Fibroblast of lung (primary cell): ENCODE measurements at places on chromosomes 5 and 9. TPM values are rescaled to one million over a fixed set of nuclear protein-coding genes. Genes with fewer than 3 reads are reported as not detected.

The TYRP1 gene
- 0.17 TPM in 1 of 2 replicates, not detected in the other for total RNA-seq

The ELAVL2 gene
- total RNA-seq, result under 0.01 and 0.26 TPM in 2 replicates

The OR13C5 gene
- total RNA-seq, result not detected in 2 replicates

The SLC9A3 gene
- total RNA-seq, result 0.50 and 0.51 TPM in 2 replicates

GRCh38 chr5:15695215-15695731 lies 195.3 kb downstream of the FBXL7 start:
- H3K27me3 ChIP-seq, result no peaks in the 10 kb centered on the region
- peak overlapping the region; percentile 45 for H3K27ac ChIP-seq
- H3K4me1 ChIP-seq, result peaks cover 10% of the 10 kb centered on the region
- no peak overlapping the region for H3K4me3 ChIP-seq
- DNase-seq, result peak; percentile 75
- H3K36me3 ChIP-seq, result no peaks in the 10 kb centered on the region

GRCh38 chr5:6905883-6906282 lies 192.7 kb downstream of the TENT4A start:
- H3K27ac ChIP-seq, result no peak overlapping the region
- DNase-seq, result no peak
- no peaks in the 10 kb centered on the region for H3K36me3 ChIP-seq
- H3K27me3 ChIP-seq, result no peaks in the 10 kb centered on the region

DNA sequence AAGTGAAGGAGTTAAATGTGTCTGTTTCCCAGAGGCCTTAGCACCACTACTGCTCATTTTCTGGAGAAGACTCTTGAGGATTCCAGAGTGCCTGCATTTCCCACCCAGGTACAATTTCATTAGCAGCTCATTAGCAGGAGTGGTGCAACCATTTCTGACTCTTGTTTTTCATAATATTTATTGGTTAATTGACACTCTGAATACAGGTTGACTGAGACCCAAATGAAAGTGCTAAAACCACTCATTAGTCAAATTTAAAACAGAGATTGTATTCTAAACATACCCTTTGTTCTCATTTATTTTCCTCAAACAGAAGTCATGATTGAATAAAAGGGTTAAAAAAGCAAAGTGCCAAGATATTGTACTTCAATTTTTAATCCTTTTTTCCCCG lies 134.5 kb downstream of the SIL1 start:
- H3K27me3 ChIP-seq, result no peaks in the 10 kb centered on the region
- DNase-seq, result no peak
- no peak overlapping the region for H3K27ac ChIP-seq
- H3K4me3 ChIP-seq, result no peak overlapping the region
- peaks cover 7% of the 10 kb centered on the region for H3K4me1 ChIP-seq

GRCh38 chr9:36941441-36941840 lies 92.6 kb downstream of the PAX5 start:
- H3K4me3 ChIP-seq, result no peak overlapping the region
- no peaks in the 10 kb centered on the region for H3K36me3 ChIP-seq
- H3K4me1 ChIP-seq, result no peaks in the 10 kb centered on the region
- H3K27ac ChIP-seq, result no peak overlapping the region
- no peak for DNase-seq

- no peaks in the 10 kb centered on the region for H3K27me3 ChIP-seq
- H3K4me1 ChIP-seq, result no peaks in the 10 kb centered on the region
- H3K4me3 ChIP-seq, result no peak overlapping the region
- no peak for DNase-seq
Observed at GRCh38 chr5:67102708-67103107, 93.9 kb downstream of the CD180 start.

- H3K4me3 ChIP-seq, result peak within 1 kb of the TSS; percentile 80
- H3K27me3 ChIP-seq, result no peaks in the 10 kb centered on the region
- H3K27ac ChIP-seq, result peak within 1 kb of the TSS; percentile 78
- no peak for DNase-seq
Observed at GRCh38 chr9:36399980-36400331, at the start of gene RNF38. RNF38 (minus strand) TSS chr9:36400269; CDS start chr9:36400108, 161 bp downstream.

DNA sequence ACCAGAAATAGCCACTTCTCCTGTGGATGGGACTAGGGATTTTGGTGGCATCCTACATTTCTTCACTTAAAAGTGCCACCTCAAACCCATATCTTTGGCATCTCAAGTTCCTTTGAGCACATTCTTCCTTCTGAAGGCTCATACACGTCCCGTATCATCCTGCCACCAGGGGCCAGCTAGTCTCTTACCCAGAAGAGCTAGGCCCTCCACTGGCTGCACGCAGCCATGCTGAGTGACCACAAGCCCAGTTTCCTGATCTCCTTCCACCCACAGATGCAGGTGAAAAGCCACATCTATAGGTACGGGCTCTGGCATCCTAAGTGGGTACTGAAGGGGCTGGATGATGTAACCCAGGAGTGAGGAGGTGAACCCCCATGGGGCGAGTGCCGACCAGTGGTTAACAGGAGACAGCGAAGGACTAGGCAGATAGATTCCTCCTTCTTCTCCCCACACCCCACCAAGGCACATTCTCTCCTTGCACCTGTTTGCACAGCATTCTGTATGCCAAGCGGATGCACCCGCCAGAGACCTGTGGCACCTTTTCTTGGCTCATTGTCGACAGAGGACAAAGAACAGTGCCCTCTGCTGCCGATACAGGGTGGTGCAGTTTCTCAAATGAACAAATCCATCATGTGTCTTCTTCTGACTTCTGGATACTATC lies 14.4 kb upstream of the SCGB3A1 start:
- H3K36me3 ChIP-seq, result no peaks in the 10 kb centered on the region
- no peak overlapping the region for H3K4me3 ChIP-seq
- DNase-seq, result peak; percentile 32
- H3K27me3 ChIP-seq, result no peaks in the 10 kb centered on the region

DNA sequence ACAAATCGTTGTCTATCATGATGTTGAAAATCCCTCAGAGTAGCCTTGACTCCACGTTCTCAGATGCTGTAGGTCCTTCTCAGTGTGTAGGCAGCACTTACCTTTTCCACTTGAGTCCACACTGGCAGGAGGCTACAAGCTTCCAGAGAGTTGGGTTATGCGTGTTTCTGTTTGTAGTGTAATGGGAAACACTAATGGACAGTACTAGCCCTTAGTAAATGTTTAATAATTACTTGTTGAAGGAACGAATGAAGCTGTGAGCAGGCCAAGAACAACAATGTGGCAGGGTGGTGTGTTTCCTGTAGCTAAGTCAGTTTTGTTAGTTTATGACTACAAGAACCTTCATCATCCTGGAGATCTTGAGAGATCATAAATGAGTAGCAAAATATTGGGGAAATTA lies 83.5 kb downstream of the ARHGAP26 start:
- no peaks in the 10 kb centered on the region for H3K27me3 ChIP-seq
- no peak for DNase-seq
- no peaks in the 10 kb centered on the region for H3K36me3 ChIP-seq
- no peaks in the 10 kb centered on the region for H3K4me1 ChIP-seq

DNA sequence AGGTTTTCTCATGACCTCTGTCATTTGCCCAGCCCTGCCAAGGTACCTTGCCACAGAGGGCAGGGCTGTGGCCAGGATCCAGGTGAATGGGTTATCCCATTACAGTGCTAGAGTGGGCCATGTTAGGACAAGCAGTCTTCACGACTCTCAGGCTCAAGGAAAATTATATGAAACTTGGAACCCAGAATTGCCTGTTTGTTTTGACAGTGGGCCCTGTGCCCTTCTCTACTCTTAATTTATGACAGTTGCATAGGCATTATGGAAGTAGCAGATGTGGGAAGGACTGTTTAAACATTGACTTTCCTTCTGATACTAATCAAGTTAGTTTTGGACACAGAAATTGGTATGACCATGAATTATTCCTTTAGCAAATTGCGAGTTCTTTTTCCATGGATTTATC lies 41.7 kb downstream of the ITGA2 start:
- H3K36me3 ChIP-seq, result peaks cover 3% of the 10 kb centered on the region
- peak overlapping the region; percentile 90 for H3K27ac ChIP-seq
- peaks cover 26% of the 10 kb centered on the region for H3K4me1 ChIP-seq

DNA sequence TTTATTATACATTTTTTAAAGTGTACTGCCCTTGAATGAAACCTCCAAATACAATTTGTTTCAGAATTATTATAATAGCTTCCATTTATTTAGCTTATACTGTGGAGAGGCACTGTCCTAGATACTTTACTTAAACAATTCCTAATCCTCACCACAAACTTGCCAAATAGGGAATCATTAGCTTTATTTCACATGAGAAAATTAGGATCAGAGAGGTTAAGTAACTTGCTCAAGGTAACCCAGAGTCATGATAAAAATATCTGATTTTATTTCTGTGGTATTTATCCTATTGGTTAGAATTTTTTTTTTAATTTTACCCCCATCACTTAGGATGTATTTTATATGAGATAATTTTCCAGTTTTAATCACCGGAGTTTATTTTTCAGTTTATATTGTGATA lies 78.4 kb downstream of the ADGRV1 start:
- H3K4me1 ChIP-seq, result no peaks in the 10 kb centered on the region
- DNase-seq, result no peak
- H3K27me3 ChIP-seq, result no peaks in the 10 kb centered on the region
- H3K27ac ChIP-seq, result no peak overlapping the region
